ENCODE measurements at places on chromosomes 6 and 20. TPM values are rescaled to one million over a fixed set of nuclear protein-coding genes. Genes with fewer than 3 reads are reported as not detected.
A peak's percentile ranks its signal among the peaks of the same experiment; 100 is the strongest.

MBOAT1 gene
- total RNA-seq, result 1.0 TPM

RWDD2A gene
- total RNA-seq, result 0.60 TPM

RNF5 gene
- total RNA-seq, result 50.5 TPM

SEL1L2 gene
- total RNA-seq, result not detected

SRSF12 gene
- total RNA-seq, result not detected

ZNF292 gene
- total RNA-seq, result 8.0 TPM

GRCh38 chr20:51003753-51004152 lies 19.2 kb downstream of the KCNG1 start:
- no peak for DNase-seq

DNA sequence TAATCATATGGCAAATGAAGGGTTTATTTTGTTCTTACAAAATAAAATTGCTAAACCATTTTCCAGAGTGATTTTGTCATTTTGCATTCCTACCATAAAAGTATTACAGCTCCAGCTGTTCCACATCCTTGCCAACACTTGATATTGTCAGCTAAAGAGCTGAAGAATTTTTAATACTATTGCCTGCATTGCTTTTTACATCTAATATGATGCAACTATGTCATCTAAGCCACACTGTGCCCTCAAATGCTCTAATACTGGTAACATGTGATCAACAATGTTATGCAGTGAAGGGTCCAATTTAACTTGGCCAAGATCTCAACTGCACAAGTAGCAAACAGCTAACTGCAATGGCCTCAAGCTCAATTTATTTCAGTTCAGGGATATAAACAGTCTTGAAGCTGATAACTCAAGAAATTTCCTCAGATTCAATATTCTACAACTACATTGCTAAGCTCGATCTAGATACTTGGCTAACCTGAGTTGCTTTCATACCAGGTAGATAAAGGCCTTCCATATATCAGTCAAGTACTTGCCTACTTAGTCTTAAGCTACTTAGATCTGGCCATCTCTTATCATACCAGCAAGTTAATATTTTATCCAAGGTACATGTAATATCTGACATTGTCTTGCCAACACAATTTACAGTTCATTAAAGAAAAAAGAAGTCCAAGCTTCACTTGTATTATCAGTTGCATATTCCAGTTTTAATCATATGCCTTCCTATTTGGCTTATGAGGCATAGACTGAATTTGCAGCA lies 17.0 kb downstream of the AKIRIN2 start:
- no peak for DNase-seq

GRCh38 chr6:157429248-157429647 lies 48.3 kb downstream of the ZDHHC14 start:
- DNase-seq, result no peak

- DNase-seq, result no peak
Observed at GRCh38 chr6:17650656-17651309, 50.7 kb downstream of the FAM8A1 start.

- DNase-seq, result peak; percentile 65
Observed at GRCh38 chr20:4156411-4156810, 141.1 kb upstream of the RNF24 start.

DNA sequence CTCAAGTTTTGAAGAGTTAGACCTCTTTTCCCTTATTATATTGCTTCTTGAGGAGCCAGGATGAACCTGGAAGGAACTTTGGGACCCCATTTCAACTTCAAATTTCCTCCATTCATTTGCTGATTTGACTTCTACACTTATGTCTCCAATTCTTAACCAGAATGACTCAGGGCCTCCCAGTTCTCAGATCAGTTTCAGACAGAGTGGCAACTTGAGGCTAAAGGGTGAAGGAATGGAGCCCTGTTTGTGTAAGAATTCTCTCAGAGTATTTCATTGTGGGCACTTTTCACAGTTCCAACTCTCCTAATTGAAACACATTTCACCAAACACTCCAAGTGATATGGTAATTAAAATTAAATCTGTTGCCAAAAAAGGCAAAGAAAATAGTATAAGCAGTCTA lies 109.0 kb upstream of the FLRT3 start:
- DNase-seq, result no peak

DNA sequence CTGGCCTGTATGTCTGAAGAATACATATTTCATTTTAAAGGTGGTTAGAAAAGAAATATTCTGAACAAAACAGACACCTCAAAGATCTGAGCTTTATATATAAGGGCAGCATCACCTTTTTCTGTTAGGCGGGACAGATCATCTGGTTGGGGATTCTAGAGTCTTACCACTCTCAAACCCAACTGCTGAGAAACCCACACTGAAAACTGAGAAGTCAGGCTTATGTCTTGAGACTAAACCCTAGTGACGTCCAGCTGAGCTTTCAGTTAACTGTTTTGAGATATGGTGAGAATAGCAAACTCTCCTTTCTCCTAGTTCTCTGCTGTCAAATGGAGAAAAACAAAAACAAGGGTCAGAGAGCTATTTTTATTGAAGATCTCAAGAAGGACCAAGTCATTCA lies 63.7 kb upstream of the CCN6 start:
- no peak for DNase-seq

DNA sequence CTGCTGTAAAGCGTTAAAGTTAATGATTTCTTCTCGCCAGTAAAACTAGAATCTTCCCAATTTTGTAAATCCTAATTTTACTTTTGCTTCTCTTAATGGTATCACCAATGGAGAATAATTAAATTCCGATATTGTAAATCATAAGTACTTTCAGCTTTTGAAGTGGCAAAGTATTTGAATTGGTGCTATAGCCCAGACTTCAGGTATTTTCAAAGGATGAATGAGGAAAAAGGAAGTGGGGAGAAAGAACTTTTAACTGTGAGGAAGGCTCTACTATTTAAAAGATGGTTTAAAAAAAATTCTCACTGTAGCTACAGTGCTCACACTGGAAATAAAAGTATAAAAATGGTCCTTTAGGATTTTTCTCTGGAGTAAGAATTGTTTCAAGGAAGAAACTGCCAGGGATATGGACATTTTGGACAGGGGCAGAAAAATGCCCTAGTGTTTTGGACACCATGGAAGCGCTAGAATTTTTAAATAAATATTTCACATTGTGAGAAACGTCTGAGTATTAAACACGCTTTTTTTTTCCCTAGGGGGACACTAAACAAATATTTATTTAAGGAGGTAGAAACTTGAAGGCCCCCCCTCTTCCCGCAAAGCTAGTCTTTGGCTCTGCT lies 1.3 kb upstream of the TAB2 start:
- no peak for DNase-seq

DNA sequence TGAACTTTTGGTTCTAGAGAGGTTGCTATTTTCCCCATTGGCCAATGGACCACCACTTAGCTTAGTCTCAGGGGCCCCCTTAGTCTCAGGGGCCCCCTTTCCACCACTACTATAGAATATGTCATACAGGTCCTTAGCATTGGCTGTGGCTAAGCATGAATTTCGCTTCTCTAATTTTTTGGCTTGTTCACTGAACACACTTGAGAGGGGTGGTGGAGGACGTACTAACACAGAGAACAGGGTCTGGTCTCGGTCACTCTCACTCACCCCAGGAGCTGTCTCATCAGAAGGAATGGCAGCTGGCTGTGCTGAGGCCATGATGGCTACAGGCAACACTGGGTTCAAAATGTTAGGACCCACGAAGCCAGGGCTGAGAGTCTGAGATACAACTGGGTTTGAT lies 30.3 kb downstream of the ZNF318 start:
- no peak for DNase-seq

- no peak for DNase-seq
Observed at GRCh38 chr20:17510548-17510947, 20.6 kb downstream of the BFSP1 start.

Measured in HT-29 (cell line).